ENCODE measurements at places on chromosomes 7 and 10.
A peak's percentile ranks its signal among the peaks of the same experiment; 100 is the strongest.

DNA sequence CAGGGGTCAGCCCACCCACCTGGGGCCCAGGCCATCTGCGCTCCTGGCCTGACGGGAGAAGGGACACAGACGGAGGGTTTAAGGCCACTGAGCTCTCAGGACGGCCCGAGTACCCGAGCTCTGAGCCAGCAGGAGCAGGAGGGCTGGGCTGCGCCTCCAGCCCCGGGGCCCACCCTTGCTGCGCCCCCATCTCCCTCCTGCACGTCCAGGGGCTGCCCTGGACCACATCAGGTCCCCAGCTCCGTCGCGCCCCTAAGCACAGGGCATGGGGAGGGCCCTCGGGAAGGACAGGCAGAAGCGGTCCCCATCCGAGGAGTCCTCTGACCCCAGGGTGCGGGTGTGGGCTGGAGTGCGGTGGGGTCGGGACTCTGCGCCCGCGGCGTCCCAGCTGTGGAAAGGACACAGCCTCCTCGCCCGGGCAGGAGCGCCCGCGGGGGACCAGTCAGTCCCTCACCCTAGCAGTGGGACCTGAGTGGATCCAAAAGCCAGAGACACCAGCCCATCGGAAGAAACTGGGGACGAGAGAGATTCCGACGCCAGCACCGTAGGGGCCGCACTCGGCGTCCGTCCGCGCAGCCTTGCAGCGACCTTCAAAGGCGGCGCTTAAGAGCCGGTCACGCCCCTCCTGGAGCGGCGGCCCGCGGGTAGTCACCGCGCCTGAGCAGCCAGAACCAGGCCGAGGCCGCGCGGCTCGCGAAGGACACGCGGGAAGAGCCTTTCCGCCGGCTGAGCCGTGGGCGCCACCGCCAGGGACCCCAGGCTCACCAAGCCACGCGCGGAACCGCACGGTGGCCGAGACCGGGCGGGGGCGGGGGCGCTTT is 15.9 kb downstream of the CAMK2B start:
- DNase-seq: peak; percentile 66

DNA sequence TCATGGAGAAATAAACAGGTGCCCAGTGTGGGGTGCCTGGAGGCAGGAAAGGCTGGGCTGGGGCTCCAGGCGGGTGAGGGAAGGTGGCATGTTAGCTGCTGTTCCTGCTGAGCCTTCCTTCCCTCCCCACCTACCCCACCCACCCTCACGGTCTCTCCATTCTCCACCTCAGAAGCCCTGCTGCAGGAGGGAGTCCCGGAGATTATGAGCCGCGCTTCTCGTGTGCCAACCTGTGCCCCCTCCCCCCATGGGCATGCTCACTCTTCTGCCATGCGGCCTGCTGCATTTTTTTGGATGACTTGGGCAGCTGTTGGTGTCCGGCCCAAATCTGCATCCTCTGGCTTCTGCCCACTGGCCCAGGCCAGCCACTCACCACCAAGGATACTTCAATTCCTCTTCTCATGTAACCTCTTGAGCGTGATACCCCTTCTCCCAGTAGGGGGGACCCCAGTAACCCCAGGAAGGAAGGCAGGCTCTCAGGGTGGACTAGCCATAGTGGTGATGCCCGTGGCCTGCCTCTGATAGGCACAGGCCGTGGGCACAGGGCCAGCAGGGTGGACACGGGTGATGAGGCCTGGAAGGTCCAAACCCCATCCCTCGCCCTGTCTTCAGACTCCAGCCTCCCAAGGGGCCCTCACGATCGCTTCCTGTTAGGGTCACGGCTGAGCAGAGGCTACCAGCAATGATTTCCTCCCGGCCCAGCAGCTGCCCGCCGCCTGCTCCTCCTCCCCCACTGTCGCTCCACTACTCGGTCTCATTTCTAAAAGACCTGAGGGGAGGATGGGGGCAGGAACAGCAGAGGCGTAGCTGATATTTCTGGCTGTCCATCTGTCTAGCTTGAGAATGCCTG is 27.8 kb downstream of the UNC5B start:
- DNase-seq: no peak

GRCh38 chr7:92251181-92251580 is 5.4 kb downstream of the ANKIB1 start:
- no peak for DNase-seq

DNA sequence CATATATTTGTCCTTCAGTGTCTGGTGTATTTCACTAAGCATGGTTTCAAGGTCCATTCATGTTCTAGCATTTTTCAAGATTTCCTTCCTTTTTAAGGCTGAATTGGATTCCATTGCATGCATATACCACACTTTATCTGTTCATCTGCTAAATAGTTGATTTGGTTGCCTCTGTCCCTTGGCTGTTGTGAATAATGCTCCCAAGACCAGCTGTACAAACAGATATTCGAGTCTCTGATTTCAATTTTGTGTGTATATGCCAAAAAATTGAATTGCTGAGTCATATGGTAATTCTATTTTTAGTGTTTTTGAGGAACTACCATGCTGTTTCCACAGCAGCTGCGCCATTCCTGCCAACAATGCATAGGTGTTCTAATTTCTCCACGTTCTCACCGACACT is 216.4 kb downstream of the NRG3 start:
- DNase-seq: no peak

DNA sequence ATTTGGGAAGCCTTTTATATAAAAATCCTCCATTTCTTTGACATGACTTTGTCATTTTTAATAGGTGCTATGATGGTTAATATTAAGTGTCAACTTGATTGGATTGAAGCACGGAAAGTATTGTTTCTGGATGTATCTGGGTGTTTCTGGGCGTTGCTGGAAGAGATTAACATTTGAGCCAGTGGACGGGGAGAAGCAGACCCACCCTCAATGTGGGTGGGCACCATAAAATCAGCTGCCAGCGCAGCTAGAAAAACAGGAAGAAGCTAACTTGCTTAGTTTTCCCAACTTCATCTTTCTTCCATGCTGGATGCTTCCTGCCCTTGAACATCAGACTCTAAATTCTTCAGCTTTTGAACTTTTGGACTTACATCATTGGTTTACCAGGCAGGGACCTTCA is 1003.0 kb downstream of the SORCS3 start:
- no peak for DNase-seq

DNA sequence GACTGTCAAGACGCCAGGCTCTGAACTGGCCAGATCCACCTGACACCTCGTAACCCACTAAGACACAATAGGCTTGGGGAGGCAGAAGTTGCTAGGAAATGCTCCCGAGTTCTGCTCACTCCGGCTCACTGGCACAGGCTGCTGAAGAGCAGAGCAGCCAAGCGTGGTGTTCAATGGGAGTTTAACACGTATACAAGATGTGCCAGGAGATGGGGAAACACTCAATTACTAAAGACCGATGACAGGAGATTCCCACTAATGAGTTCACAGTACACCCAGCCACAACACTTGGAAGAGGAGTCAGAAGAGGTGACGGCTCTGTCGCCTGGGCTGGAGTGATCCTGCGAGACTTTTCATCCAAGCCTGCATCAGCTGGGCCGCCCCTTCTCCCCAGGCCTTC is 303.4 kb downstream of the GFRA1 start:
- DNase-seq: no peak

DNA sequence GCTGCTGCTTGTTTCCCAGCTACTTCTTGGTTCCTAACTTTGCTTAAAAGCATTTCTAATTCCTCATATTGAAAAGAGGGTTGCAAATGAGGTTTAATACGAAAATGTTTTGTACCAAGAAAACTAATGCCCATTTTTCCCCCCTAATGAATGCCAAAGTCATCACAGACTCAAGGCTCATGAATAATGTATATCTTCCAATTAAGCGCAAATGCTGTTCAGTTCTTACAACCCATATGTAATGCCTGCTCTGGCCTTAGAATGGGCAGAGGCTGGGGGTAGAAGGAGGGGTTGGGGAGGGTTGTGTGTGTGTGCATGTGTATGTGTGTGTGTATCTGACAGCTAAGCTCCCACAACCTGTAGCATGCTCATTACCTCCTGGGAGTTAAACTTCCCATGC is 901.7 kb downstream of the KCNMA1 start:
- no peak for DNase-seq

GRCh38 chr7:2000153-2000687 is 232.5 kb downstream of the MAD1L1 start:
- no peak for DNase-seq

- no peak for DNase-seq
Measured at GRCh38 chr10:77661100-77661499, 23.5 kb upstream of the KCNMA1 start.

Data from common myeloid progenitor, CD34-positive (primary cell).